Activated B cell treated with CpG ODN at 0.5 μM for 24 hours (primary cell): ENCODE measurements at places on chromosomes 1 and 21.

GRCh38 chr1:21313203-21313885, 23.1 kb upstream of the ECE1 start:
- no peak for DNase-seq

DNA sequence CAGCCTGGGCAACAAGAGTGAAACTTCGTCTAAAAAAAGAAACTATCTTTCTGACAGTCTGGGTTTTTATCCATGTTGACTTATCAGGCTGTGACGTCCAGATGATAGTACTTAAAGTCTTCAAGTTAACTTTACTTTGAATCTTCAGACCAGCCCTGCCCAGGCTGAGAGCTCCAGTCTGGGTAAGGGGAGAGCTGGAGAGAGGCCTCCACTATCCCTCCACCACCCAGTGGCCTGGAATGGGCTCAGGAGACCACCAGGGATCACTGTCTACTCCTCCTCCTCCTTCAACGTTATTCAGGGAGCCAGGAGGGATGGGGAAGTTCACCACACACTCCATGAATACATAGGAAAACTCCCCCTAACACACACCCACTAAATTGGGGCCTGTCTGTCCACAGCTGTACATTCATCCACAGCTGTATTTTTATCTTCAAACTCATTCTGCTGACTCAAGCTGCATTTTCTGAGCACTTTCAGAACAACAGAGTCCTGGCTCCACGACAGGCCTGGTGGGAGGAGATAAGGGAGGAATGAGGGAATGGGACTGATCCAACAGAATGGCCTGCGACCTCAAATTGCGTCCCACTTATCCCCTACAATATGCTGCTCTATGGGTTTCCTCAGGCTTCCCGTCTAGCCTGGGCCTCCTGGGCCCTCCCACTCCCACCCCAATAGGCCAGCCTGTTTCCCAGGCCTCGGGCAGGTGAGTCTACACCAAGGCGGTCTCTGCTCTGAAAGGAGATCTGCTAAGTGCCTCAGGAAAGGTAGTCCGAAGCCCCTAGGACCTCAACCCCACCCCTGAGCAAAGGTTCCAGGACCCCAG, 1.8 kb downstream of the SLC45A3 start:
- no peak for DNase-seq

GRCh38 chr1:87805666-87806378, 477.1 kb downstream of the LMO4 start:
- no peak for DNase-seq

- DNase-seq, result no peak
Observed at GRCh38 chr1:21337928-21338572, 47.8 kb upstream of the ECE1 start.

DNA sequence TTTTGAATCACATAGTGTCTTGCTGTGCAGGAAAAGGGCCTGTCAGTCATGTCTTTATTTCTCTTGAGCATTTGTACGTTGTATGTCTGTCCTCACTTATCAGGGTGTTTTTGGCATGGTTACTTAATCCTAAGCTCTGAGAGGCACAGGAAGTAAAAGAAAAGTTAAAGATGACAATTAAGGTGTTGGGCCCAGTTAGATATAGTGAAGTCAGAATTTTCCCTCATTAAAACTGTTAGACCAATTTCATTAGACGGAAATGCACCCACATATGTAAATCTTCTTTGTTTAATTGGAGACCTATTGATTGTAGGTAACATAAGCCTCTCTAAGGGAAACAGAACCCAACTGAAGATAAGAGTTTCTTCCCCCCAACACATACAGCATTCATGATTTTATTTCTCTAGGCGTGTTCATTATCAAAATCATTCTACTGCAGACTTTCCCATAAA, 21.9 kb downstream of the NFIA start:
- DNase-seq, result no peak

GRCh38 chr21:25735646-25736597, 1.1 kb downstream of the GABPA start:
- DNase-seq, result no peak

DNA sequence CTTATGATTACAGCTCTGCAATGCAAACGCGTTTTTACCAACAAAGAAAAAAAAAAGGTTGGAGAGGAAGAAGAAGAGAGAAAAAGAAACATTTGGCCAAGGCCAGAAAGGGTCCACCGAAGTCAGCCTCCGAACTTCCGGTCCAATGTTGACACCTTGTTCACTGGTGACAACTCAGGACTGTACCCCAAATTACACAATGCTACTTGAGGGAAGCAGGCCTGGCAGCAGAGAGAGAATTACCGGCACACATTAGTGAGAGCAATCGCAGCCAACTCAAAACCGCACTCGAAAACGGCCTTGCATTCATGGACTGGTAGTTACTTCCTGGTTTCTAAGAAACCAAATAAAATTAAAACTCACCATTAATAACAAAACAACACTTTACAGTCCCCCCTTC, 652.5 kb downstream of the KIF26B start:
- no peak for DNase-seq

GRCh38 chr1:232046451-232047306, 420.1 kb downstream of the DISC1 start:
- DNase-seq, result no peak

DNA sequence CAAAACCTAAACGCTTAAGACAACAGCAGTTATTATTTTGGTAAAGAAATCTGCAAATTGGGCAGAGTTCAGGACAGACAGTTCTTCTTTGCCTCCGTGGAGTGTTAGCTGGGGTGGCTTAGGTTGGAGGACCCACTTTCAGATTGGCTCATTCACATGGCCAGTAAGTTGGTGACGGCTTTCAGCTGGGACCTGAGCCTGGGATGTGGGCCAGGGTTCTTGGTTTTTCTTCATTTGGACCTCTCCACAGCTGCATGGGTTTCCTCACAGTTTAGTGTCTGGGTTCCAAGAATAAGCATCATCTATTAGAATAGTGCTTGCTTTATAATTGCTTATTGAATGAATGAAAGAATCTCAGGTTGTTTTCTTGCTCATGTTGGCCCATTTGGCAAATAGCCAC, 72.2 kb downstream of the ATF6 start:
- no peak for DNase-seq

GRCh38 chr1:22807340-22807739, 96.7 kb downstream of the EPHB2 start:
- DNase-seq, result no peak

DNA sequence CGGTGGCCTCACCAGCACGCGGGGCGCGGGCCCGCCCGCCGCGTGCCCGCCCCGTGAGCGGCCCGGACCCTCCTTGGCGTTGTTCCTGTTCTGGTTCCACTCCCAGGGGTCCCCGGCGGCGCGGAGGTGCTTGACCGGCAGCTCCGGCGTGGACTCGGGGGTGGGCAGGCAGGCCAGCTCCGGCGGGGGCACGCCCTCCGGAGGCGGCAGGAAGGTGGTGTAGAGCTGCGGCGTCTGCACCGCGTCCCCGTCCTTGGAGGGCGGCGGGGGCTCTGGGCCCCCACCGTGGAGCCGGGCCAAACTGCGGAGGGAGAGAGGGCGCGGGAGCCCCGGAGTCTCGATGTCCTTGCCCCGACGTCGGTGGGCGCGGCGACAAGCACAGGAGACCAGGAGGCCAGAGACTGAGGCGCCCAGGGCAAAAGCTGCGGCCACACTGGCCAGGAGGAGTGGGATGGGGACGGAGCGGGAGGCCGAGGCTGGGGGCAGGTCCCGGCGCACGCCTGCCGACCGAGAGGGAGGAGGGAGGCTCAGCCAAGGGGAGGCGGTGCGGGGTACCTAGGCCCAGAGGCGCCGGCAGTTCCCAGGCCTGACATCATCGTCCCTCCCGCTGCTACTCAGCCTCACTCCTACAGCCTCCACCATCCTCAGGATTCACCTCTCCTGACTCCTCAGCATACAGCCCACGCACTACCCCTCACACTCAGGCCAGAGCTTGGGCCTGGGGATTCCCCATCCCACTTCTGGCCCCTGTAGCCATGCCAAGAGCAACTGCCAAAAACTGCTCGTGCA, 13.2 kb downstream of the SEMA6C start:
- DNase-seq, result no peak

GRCh38 chr1:19339214-19339861, 27.2 kb downstream of the SLC66A1 start:
- no peak for DNase-seq

- no peak for DNase-seq
Observed at GRCh38 chr21:33290441-33290840, 24.3 kb downstream of the IL10RB start.

DNA sequence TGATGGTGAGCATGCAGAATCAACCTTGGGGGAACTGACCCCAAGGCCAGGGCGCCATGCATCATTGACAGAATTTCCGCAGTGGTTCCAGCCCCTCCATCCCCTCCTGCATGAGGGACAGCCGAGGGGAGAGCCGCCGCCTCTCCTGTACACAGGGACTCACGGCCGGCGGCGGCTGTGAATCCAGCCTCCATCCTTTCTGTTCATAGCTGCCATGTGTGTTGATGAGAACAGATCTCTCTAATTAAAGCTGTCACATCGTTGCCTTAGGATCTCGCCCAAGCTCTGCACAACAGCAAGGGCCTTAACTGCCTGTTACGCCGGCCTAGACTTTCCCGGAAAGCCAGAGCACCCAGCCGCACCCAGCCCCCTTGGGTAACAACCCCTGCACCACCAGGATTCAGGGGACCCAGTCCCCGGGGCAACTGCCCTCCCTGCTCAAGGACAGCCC, 151.6 kb downstream of the NPHP4 start:
- DNase-seq, result no peak

DNA sequence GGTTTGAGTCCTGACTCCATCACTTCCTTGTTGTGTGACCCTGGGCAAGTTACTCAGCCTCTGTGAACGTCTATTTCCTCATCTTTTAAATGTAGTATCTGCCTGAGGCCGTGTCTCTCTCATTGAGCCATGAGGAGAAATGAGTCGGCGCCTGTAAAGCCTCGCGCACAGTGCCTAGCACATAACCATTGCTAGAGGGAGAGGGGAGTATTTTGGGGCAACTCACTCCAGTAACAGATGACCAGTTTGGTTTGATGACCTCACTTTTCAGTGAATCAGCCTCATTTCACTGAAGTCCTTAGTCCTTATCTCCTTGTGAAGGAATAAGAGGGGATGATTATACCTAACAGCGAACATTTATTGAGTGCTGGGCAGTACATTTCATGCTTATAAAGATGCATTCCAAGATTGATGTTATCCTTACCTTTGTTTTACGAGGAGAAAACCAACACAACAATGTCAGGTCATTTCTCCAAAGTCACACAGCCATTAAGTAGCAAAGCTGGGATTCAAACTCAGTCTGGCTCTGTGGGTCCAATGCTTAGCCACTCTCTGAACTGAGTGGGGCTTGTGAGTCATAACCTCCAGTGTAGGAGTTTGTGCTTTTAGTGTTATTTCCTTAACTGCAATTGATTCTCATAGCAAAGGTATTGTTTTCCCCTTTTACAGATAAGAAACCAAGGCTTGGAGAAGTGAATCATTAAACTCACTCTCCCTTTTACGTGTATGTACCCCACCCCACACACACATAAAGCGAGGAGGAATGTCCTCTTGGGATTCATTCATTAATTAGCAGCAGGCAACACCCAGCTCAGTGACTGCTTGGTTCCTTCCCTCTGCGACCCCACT, 25.9 kb downstream of the KCNC4 start:
- no peak for DNase-seq

DNA sequence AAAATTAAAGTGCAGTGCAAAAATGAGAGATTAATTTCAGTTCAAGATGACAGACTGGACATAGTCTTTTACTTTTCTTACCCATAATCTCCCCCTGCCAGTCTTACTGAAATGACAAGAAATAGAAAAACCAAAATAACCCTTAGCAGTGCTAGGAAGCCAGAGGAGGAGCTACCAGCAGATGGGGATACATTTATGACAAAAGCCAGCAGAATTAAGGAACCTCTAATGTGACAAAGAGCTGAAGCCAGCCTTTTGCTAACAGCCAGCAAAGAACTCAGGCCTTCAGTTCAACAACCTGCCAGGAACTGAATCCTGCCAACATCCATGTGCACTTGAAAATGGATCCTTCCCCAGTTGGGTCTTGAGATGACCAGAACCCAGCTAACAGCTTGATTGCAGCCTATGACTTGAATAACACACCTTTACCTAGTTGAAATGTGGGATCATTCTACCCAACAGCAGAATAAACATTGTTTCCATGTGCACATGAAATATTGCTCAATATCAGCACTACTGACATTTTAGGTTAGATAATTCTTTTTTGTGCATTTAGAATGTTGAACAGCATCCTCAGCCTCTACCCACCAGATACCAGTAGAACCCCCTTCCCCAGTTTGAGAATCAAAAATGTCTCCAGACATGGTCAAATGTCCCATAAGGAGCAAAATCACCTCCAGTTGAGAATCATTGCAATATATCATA, 7.9 kb upstream of the TRAF5 start:
- DNase-seq, result no peak

DNA sequence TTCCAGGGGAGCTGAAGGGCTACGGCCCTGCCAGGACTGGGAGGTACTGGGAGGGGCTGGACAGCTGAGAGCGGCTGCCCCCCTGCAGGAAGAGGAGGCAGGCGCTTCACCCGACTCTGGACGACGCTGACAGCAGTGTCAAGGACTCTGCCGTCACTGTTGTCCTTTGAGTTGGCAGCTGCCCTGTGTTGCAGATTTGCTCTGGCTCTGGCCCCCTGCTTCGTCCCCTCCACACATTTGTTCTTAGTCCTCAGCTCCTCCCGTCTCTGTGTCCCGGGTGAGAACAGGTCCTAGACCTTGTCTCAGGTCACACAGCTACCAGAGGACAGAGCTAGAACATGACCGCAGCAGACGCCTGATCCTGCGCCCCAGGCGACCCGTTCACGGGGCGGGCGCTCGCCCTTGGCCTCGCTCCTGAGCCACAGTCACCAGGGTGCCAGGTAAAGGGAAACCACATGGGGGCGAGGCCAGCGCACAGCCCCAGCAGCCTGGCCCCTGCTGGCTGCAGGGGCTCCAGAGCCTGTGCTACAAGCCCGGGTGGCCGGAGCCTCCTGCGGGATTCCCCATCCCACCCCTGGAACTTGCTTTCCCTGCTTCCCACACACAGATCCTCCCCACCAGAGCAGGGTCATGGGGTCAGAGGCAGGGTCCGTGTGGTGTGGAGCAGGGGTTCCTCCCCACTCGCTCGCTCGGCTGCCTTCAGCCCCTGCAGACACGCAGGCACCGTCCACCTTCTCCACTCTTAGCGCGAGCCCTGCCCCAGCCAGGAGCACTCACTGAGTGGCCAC, 10.7 kb upstream of the NPHP4 start:
- no peak for DNase-seq

GRCh38 chr1:30942326-30942963, 33.9 kb upstream of the SDC3 start:
- no peak for DNase-seq

GRCh38 chr1:190373705-190374336, 103.8 kb downstream of the BRINP3 start:
- DNase-seq, result no peak

DNA sequence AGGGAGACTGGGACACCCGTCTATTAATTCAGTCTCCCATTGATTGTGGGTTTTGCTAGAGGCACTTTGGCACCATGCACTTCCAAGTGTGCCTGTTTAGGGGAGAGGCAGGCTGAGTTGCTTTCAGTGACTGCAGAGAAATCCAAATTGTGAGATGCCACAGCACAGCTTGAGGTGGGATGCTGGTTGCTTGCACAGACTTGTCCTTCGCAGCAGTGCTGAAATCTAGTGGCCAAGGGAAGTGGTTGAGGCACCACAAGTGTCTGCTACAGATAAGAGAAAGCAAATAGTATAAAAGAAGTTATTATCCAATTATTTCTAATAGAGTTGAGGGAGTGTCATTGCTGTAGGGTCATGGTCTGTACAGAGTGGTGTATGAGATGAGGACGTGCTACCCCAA, 40.0 kb upstream of the APP start:
- DNase-seq, result no peak
